Activated CD4-positive, alpha-beta T cell treated with anti-CD3 and anti-CD28 coated beads for 36 hours (primary cell): ENCODE measurements at places on chromosomes 1 and 21.
A peak's percentile ranks its signal among the peaks of the same experiment; 100 is the strongest.

- DNase-seq = no peak
Measured at GRCh38 chr1:6783936-6784559, 1.2 kb upstream of the CAMTA1 start.

DNA sequence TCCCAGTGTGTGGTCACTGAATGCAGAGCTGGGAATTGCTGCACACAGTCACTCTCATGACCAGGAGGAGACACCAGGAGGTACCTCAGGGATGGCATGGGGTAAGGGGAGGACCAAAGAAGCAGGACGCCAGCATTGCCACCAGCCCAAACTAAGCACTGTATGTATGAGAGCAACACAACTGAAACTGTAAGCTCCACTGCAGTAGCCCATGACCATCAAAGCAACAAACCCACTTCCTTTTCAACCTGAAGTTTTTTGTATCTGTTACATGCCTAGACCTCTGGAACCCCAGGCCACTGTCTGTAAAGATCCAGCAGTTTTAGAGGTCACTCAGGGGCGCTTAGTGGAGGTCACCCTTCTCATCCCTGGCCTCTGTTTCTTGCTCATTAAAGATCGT, 164.3 kb downstream of the SETD4 start:
- DNase-seq = no peak

DNA sequence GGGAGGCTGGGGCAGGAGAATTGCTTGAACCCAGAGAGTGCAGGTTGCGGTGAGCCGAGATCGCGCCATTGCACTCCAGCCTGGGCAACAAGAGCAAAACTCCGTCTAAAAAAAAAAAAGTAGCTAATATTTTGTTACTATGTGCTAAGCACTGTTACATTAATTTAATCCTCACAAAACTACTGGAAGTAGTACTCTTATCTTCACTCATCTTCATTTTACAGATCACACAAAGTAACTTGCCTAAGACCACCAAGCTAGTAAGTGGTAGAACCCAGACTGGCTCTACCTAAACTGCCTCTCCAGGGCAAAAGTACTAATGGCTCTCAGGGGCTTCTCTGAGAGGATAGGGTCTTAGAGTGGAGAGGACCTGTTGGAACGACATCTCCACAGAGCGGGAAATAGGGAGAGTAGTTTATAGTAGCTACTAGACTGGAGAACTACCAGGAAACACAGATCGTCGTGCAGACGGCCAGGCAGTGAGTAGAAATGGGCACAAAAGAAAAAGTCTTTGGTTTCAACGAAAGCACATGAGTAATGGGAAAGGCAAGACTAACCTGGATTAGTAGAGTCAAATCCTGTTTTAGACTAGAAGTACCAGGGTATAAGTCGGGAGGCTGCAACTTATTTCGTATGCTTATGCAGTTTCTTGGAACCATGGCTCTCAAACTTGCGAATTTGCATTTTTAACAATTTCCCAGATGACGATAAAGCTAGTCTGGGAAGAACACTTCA, 1.4 kb downstream of the CLCC1 start:
- DNase-seq = no peak

GRCh38 chr21:43800566-43800965, 11.2 kb downstream of the RRP1 start:
- no peak for DNase-seq

- DNase-seq = no peak
Measured at GRCh38 chr1:166703141-166703540, 136.1 kb upstream of the POGK start.

GRCh38 chr21:42102991-42103390, 31.9 kb downstream of the UMODL1 start:
- no peak for DNase-seq

GRCh38 chr1:225962440-225962975, 21.5 kb upstream of the LEFTY2 start:
- peak; percentile 84 for DNase-seq

DNA sequence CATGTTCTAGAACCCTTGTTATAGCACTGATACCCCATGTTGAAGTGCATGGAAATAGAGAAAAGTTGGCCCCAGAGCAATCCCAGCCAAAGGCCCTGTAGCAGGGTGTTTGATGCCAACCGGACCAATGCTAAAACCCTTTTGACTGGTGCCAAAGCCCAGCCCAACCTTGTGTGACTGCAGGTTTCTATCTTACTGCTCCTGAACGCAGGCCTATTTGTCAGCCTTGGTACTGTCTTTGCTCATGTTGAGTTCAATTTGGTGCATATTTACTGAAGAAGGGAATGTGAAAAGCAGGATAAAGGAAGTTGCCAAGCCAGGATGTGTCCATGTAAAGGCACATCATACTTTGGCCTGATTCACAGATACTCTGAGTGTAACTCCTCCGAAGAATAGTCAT, 51.7 kb upstream of the NFASC start:
- no peak for DNase-seq

- DNase-seq = peak; percentile 54
Measured at GRCh38 chr1:185439727-185440415, 122.8 kb upstream of the IVNS1ABP start.

DNA sequence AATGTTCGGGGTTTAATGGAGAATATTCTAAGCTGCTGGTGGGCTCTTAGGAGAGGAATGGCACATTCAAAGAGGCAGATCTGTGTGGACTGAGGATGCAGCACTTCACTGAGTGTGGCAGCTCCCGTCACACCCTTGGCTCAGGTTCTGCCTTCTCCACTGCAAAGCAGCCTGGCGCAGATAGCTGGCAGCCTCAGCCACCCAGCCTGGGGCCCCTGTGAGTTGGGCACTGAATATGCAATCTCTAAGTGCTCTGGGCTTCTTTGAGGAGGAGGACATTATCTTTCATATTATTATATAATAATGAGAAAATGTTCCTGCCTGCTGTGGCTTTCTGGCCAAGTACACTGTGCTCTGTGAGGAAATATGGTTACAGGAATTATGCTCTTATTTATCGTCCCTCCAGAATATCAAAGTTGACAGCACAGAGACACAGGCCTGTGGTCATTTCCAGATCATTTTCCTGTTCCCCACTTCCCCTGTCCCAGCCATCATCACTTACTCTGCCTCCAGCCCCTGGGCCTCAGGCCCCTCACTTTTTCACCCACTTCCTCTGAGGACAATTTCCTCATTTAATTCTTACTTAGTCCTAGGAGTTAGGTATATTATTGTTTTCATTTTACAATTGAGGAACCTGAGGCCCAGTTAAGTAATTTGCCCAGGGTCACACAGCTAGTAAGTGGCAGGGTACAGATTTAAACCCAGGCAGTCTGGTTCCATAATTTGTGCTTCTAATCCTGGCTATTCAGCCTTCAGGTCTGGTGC, 53.6 kb downstream of the MAB21L3 start:
- DNase-seq = no peak

DNA sequence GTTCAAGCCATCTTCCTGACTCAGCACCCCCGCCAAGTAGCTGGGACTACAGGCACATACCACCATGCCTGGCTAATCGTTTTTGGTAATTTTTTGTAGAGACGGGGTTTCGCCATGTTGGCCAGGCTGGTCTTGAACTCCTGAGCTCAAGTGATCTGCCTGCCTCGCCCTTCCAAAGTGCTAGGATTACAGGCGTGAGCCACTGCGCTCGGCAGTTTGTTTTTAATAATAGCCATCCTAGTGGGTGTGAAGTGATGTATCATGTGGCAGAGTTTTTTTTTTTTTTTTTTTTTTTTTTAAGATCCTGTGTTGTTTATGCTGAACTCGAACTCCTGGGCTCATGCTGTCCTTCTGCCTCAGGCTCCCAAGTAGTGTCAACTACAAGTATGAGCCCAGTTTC, 51.8 kb downstream of the SPEN start:
- DNase-seq = no peak

DNA sequence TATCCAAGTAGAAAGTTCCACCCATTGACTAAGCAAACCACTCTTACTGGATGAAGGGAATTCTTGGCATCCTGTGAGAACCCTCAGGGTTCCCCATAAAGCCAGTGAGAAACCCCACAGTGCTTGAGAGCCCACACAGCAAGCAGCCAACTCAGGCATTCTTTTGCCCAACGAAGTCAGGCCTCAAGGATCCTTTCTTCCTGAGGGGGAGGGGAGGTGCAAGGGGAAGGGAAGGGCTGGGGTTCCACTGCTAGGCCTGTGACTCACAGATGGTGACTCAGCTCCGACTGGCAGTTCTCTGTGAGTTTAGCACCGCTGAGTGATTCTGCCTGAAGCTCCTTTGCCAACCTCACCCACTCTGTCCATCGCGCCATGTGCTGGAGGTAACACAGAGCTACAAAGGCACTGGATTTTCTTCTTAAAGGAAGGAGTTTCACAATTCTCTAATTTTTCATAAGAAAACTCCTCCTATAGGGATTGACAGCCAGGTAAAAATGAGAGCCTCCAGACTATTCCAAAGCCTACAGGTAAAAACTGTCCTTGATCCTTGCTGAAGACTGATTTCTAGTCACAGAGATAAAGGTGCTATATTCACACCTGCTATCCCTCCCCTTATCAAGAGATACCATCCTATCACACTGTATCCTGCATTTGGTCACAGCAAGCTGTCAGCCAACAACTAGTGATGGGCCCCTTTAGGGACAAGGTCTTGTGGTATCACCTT, 4.8 kb downstream of the ENO1 start:
- peak; percentile 92 for DNase-seq

GRCh38 chr1:157691285-157691920, 9.2 kb downstream of the FCRL3 start:
- DNase-seq = no peak

DNA sequence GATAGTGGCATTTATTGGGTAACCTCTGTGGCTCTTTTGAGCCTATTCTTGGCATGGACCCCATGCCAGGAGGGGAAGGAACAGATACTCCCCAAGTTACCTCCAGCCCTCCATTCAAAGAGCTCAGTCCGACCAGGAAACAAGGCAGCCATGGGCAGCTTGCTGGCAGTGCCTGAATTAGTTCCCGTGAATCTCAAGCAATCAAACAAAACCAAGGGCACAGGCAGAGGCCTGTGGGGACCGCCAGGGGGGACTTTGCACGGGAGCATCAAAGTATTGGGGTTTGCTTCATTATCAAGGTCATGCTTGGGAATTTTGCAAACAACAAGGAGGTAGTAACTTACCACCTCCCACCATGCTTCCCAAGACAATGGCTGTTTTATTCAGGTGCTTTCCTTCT, 81.2 kb upstream of the IFFO2 start:
- no peak for DNase-seq

GRCh38 chr1:84476225-84476624, 2.8 kb upstream of the RPF1 start:
- DNase-seq = no peak

DNA sequence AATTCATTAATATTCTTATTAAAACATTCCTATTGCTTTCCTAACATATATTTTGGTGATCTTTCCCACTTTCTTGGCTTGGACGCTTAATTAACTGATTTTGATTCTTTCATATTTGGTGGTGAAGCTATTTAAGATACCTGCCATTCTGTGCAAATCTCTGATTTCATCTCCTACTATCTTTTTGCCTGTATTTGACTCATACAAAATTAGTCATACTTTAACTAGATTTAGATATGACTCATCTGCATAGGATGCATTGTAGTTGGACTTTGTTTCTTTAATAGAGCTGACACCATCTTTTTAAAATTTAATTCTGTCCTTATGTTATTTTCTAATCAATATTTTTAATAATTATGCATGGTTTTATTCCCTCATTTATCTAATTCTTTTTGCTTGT, 93.8 kb upstream of the PLPPR4 start:
- no peak for DNase-seq
